ENCODE measurements at places on chromosomes 7 and 10.

- DNase-seq = no peak
These were observed 247.5 kb downstream of the DPP6 start for GRCh38 chr7:154299736-154300135.

DNA sequence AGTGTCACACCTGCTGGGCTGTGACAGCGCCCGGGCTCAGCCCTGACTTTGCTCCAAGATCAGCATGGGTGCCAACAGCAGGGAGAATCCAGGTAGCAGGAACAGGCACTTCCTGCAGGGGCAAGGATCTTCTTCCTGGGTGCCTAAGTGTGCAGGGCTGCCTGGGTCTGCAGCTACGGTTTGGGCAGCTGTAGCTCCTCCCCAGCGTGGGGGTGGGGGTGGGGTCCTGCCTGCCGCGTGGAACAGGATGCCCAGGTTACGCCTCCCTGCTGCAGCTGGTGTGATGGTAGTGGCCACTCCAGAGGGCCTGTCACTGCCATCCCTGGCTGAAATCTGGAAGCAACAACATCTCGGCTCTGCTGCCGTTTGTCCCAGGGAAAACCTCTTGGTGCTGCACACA lies 269.3 kb downstream of the DNAJB6 start:
- DNase-seq = no peak

DNA sequence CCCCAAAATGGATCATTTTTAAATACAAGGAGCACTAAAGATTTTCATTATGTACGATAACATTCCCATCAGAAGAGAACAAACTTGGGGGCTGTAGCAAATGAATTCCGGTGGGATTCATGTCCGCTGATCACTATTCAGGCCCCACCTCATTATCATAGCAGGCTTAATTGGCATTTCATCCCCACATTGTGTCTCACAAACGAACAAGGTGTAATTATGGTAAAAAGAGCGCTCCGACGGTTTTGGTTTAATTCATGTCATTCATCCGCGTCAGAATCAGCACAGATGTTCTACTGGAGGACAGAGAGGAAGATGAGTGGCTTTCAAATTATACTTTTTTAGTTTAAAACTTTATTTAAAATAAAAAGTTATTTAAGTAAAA lies 124.7 kb downstream of the MAD1L1 start:
- DNase-seq = no peak

DNA sequence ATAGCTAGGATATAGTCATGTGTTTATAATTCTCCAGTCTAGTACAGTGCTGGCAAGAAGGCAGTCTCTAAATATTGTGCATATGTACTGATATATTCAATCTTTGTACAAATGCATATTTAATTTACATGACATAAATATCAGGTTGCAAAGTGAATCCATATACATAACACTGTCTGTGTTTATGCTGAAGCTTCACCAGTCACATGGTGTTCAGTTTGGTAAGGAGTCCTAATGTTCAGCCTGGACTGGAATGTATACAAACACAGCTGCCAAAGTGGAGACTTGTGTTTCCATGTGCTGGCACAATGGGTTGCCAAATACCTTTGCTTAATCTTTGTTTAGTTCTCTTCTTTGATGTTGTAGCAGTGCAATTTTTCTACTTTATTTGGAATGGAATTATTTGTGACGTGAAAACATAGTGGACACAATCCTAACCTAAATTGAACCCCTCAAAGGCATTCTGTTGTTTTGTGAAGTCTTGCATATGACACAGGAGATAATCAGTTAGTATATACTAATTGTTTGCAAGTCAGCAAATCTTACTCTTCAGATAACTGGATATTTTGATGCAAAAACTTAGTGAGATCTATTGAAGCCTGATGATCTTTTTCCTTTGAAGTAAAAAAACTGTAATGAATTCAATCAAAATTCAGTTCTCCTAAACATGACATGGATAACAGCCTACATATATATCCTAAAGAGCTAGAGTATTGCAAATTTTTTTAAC lies 17.3 kb upstream of the ARL4A start:
- DNase-seq = no peak

DNA sequence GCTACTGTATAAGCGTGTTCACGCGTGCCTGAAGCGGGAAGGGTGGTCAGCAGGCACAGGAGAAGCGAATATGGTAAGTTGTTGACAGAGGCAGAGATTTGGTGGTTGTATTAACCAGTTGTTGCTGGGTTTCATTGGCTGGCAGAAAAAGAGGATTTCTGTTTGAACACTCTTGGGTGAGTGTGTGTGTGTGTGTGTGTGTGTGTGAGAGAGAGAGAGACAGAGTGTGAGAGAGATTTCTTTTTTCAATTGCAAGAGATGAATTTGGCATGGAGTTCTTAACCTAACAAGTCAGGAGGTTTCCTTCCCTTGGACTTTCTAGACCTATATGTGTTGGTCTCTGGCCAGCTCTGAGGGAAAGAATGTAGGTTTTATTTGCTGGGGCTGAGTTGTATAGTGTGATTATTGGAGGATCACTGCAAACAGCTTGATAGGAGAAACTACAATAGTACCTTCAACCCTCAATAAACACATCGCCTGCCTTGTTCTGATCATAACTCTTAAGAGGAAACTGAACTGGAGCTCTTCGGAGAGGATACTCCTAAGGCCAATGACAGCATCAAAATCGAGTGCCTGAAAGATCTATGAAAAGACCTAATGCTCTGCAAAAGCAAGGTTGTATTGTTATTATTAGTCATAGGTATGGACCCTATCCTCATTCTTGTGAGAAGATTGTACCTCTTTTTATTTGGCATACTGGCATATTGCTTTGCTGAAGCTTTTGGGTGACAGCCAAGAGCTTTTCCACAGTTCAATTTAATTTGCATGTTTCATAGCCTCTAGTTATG lies 1.2 kb downstream of the MCU start:
- DNase-seq = no peak

- no peak for DNase-seq
These were observed 140.0 kb downstream of the CHCHD3 start for GRCh38 chr7:132941905-132942304.

DNA sequence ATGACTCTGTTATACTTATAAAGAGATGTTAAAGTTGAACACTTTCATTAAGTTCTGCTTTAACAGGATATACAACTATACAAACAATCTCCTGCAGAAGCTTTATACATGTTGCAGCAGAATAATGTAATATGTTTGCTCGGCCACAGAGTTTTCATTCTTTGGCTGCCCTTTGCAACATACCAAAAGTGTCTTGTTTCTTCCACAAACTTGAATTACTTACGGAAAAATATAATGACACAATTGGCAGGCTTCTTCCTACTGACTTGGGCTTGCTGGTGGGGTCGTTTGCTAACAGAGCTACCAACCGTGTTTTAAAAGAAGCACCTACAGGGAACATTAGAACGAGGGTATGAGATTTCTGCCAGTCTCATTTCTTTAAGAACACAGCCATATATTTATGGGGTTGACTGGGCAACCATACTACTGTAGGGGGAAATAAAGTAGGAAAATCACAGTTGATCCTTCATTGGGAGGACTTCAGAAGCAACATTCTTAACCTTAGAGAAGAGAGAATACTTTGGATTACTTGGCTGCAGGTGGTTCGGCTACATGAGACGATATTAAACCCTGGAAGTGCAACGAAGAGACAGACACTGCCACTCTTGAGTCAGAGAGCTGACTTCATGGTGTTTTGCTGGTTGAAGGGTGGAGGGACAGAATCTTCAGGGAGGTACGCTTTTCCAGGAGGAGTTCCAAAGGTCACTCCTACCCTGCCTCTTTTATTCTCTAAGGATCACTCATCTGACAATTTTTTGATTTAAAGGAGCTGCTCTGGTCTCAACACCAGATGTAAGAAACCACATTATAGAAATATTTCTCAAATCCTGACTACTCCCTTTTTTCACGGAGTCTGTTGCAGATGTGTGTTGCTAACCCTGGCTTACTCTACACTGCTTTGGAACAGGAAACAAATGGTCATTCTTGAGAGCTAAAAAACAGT lies 123.9 kb downstream of the SEMA3C start:
- DNase-seq = no peak

GRCh38 chr7:137890449-137890921 lies 43.7 kb upstream of the DGKI start:
- no peak for DNase-seq
